ENCODE measurements at places on chromosomes 6 and 20. TPM values are rescaled to one million over a fixed set of nuclear protein-coding genes. Genes with fewer than 3 reads are reported as not detected.

The RRAGD gene
- total RNA-seq: 5.6 TPM

The UNC93A gene
- total RNA-seq: not detected

The RNF5 gene
- total RNA-seq: 60.7 TPM

The ACTR5 gene
- total RNA-seq: 9.7 TPM

The PPP1R3G gene
- total RNA-seq: 1.3 TPM

The RBM38 gene
- total RNA-seq: 25.6 TPM

The THEMIS gene
- total RNA-seq: not detected

The BFSP1 gene
- 5.7 TPM for total RNA-seq

The ACTL10 gene
- 0.66 TPM for total RNA-seq
